ENCODE measurements at places on chromosomes 13 and 19.
A peak's percentile ranks its signal among the peaks of the same experiment; 100 is the strongest.

GRCh38 chr19:536881-537404 lies 5.4 kb downstream of the CDC34 start:
- ATAC-seq: no peak

DNA sequence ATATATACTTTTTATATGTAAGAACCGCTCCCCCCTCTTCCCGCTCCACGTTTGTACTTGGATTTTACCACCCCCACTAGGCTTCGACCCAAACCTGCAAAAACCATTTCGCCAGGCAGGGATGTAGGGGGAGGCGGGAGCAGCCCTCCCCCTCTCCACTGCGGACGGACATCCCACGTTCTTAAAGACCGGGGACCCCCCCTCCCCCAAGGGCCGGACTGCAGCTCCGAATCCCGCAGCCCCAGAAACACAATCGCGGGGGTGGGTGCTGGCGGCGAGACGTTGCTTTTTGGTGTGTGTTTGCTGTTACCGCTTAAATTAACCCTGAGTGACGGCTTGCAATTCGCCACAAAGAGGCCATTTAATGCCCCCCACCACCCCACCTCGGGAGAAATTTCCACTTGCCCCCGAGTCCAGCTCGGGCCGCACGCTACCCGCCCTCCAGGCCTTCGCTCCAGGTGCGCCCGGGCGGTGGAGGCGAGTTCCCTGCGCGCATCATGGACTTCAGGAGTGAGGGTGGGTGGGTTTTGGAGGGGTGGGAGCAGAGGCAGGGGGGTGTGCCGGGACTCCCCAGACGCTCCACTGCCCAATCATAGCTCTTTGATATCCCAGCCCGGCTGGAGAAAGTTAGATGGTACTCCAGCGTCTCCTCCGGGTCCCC lies 15.8 kb downstream of the NFIX start:
- no peak for ATAC-seq

DNA sequence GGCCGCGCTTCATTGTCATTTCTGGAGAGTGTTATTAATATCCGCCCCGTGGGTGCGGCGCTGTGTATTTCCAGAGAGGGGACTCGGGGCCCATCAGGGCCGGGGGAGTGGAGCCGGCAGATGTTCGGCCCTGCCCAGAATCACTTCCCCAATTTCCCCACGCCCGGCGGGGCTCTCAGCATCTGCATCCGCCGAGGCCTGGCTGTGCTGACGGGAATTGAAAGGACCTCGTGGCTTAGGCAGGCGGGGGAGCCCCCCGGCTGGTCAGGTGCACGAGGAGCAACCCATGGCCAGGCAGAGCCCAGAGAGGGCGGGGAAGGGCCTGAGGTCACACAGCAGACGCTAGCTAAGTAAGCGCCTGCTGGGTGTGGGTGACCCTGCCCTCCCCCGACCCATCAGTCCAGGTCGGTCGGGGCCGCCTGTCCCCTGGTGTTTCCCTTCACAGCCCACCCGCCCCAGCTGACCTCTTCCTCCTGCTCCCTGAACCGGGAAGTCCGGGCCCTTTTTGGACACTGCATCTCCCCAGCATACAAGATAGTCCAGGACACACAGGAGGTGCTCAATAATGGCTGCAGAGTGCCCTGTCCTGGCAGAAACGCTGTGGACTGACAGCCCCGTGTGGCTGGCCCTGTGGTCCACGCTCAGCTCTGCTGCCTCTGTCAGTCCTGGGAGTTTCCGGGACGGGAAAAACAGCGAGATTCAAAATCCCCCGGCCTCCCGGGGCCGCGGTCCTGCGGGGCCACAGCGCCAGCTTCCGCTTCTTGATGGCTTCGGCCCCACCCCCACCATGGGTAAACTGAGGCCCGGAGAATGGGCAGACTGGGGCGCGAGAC lies 22.1 kb downstream of the ARID3A start:
- ATAC-seq: no peak

- no peak for ATAC-seq
Measured at GRCh38 chr13:25541434-25542123, 169.8 kb downstream of the ATP8A2 start.

- peak; percentile 87 for ATAC-seq
Measured at GRCh38 chr13:93249364-93250306, 23.0 kb downstream of the GPC6 start.

- ATAC-seq: no peak
Measured at GRCh38 chr13:46334035-46334822, 52.8 kb downstream of the RUBCNL start.

GRCh38 chr13:40583738-40584137 lies 82.7 kb downstream of the FOXO1 start:
- ATAC-seq: no peak

- peak; percentile 86 for ATAC-seq
Measured at GRCh38 chr19:1064661-1065605, 2.0 kb upstream of the ARHGAP45 start.

DNA sequence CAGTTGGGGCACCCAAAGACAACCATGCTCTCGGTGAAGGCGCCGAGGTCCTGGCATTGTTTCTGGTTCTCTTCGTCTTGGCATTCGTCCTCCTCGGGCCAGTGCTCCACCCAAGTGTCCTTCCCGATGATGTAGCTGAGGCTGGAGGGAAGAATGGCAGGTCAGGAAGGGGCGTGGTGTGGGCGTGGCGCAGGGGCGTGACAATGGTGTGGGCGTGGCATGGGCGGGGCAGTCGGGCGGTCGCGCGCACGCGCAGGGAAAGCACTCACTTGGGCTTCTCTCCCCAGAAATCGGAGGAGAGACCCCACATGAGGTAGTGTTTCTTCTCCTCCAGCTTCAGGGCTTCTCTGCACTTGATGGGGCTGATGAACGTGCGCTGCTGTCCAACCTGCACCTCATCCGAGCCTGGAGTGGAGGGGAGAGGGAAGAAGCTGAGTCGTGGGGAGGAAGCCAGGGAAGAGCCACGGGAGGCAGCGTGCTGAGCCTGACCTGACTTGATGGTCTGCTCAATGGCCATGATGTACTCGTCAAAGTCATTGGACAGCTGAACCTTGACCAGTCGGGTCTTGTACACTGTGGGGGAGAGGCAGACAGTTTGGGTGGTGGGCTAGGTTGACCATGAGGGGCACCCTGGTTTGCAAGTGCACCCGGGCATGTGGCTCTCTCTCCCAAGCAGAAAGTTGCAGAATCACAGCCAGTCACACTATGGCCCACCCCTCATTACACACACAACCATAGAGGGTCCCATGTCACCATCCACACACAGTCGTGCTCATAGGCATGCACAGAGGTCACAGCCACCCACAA lies 8.1 kb upstream of the TNFSF14 start:
- ATAC-seq: no peak

GRCh38 chr19:47227352-47228167 lies 3.4 kb downstream of the BBC3 start:
- peak; percentile 51 for ATAC-seq

- ATAC-seq: no peak
Measured at GRCh38 chr13:102793611-102794355, 5.0 kb downstream of the POGLUT2 start.

DNA sequence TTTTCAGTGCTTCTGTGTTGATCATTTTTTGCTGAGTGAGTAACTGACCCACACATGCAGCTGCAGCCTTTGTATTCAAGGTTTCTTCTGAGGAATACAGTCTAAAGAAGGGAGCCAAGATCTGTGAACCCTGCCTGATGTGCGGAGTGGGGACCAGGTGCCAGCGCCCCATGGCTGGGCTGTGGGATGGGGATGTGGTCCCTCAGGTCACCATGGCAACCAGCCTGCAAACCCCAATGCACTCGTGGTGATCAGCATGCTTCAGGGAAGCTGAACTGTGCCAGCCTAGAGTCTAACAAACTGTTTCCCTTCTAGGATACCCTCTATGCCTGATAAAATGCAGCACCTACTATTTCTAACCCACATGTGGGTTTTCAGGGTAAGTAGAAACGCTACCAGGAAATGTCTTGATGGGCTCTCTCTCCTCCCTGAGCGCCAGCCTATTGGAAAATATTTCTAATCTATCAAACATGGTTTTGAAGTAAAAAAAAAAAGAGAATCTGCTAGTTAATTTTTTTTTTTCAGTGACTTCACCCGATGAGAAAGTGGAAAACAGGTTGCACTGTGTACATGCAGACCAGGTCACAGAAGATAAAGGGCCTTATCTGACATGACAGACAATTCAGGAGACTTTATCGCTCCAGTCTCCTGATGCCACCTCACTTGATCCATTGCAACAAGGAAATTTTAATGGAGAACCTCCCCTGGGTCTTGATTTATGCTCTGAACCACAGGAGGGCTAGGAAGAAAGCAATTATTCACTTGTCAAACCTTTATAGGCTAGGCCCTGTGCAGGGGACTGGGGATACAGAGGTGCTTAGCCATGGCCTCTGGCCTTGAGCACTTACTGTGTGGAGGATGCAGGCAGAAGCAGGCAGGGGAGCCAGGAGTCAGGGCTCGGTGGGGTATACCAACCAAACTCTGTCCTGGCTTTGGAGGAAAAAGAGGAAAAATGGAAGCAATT lies 51.1 kb downstream of the RASL11A start:
- no peak for ATAC-seq

- no peak for ATAC-seq
Measured at GRCh38 chr19:23403052-23403451, 7.8 kb upstream of the ZNF91 start.

GRCh38 chr13:75986818-75987217 lies 350.7 kb downstream of the LMO7 start:
- no peak for ATAC-seq

DNA sequence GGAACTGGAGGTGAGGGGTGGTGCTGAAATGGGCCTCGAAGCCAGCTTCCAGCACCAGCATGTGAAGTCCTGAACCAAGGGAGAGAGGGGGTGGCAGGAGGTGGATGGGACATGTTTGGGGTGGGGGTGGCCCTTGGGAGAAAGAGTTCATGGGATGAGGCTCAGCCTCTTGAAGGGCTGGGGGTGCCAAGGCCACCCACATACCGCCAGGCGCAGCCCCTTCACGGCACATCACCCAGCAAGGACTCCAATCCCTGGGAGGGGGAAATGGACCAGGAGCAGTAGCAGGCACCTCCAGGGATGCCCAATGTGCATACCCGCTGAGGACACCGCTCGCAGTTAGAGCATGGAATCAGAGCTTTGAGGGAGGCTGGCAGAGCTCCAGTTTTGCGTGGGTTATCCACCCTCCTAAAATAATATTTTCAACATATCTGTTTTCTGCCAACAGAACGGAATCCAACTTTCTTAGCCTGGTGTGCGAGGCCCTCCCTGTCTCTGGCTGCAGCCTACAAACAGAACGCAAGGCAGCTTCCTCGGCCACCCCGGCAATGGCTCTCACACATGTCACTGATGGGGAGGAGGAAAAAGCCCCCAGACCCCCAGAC lies 140.5 kb upstream of the VSTM2B start:
- ATAC-seq: no peak

GRCh38 chr19:32879741-32880140 lies 10.2 kb upstream of the SLC7A9 start:
- ATAC-seq: no peak

DNA sequence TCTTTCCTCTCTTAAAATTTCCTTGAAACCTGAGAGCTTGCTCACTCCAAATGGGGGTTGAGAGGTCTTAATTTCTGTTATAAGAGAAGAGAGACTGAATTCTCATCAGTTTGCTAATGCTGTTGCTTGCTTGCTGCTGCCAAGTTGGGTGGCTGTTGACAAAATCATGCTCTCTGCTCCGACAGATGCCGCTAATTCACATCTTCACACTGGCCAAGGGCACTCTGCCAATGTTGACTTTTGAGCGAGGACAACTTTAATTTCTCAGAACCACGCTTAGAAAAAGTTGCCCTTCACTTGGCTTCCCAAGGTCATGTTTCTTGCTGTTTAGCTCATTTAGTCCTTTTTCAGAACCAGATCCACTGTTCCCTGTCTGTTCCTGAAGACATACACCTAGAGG lies 402.9 kb downstream of the HS6ST3 start:
- ATAC-seq: no peak
